ENCODE measurements at places on chromosomes 6 and 20. TPM values are rescaled to one million over a fixed set of nuclear protein-coding genes. Genes with fewer than 3 reads are reported as not detected.

GRCh38 chr20:20360464-20360863, 7.4 kb upstream of the INSM1 start:
- peak; percentile 87 for DNase-seq

GRCh38 chr6:14129575-14129974, 12.0 kb downstream of the CD83 start:
- peak; percentile 91 for DNase-seq

GRCh38 chr6:45369870-45370269, 7.9 kb downstream of the SUPT3H start:
- no peak for DNase-seq

- DNase-seq, result no peak
These were observed 116.8 kb downstream of the CDC5L start for GRCh38 chr6:44504301-44504791.

GRCh38 chr6:90846824-90847223, 260.0 kb upstream of the MAP3K7 start:
- no peak for DNase-seq

DNA sequence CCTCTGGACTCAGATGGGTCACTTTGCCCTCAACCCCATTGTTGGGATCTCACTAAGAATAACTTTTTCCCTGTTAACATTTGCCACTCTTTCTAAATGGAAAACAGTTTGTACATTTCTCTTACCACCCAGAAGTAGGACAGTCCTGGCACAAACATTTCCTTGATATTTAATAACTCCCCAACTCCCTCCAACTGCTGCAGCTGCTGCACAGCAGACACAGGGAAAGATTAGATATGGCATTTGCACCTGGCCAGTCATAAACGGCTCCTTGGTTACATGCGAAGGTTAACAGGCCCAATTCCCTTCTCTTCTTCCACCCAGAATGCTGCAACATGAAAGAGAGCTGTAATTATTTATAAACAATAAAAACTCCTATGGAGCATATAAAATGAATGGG, 55.9 kb upstream of the SOX4 start:
- no peak for DNase-seq

- DNase-seq, result no peak
These were observed 126.4 kb upstream of the MAFB start for GRCh38 chr20:40815156-40816038.

GRCh38 chr6:150683320-150683719, 83.6 kb downstream of the PLEKHG1 start:
- no peak for DNase-seq

DNA sequence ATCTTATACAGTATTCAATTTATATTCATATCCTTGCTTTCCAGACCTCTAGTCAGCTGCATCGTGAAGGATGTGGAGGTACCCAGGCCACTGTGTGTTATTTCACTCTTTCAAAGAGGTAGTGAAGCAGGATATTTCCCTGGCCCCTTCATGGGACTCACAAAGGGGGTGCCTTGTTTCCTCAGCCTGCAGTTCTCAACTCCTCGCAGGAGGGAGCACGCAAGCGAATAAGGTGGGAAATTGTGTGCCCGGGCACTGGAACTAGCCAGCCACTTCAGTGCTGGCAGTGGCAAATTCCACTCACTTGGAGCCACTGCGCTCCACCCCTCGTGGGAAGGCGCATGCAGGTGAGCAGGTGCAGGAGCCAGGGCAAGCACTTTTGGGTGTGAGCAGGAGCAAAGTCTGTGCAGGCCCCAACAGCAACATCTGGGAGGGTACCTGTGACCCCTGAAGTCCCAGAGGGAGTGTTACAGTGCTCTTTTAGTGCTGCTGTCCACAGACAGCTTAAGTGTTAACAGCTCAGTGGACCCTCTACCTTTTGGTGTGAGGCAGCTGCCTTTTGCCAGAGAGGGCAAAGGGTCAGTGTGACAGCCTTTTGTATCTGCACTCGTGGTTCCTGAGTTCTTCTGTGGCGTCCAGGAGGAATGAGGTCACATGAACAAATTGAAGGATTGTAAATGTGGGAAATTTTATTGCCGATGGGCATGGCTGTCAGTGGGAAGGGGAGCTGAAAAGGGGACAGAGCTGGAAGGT, 49.4 kb upstream of the FAM135A start:
- DNase-seq, result no peak

DNA sequence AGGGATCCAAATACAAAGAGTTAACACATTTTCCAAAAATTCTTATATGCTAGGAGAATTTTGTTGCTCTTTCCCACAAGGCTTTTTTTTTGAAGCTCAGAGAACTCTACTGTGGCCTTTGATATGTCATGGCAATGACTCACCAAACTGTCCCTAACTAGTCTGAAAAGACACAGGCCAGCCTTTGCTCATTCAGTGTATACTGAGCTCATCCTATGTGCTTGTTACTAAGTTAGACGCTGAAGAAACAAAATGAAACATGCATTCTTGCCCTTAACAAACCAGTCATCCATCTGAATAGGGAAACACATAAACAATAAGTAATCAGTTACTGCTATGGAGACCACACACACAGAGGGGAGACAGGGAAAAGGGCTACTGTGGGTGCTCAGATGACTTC, 291.8 kb downstream of the FOXC1 start:
- DNase-seq, result no peak

- no peak for DNase-seq
These were observed 121.4 kb downstream of the LAMP5 start for GRCh38 chr20:9635750-9636149.

DNA sequence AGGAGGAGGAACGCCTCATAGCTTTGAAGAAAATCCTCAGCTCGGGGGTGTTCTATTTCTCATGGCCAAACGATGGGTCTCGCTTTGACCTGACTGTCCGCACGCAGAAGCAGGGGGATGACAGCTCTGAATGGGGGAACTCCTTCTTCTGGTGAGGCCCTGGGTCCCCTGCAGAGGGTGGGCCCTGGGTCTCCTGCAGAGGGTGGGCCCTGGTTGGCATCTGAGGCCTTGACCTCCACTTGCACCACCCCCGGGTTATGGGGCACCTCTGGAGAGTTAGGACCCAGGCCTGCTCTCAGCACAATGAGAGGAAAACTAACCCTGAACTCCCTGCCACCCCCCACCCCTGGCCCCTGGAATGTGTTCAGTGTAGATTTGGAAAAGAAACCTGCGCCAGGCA, 47.2 kb downstream of the SYNJ2 start:
- DNase-seq, result no peak

GRCh38 chr6:45727819-45728449, 287.7 kb downstream of the CLIC5 start:
- DNase-seq, result no peak

GRCh38 chr6:93350774-93351173, 68.6 kb downstream of the EPHA7 start:
- DNase-seq, result no peak

DNA sequence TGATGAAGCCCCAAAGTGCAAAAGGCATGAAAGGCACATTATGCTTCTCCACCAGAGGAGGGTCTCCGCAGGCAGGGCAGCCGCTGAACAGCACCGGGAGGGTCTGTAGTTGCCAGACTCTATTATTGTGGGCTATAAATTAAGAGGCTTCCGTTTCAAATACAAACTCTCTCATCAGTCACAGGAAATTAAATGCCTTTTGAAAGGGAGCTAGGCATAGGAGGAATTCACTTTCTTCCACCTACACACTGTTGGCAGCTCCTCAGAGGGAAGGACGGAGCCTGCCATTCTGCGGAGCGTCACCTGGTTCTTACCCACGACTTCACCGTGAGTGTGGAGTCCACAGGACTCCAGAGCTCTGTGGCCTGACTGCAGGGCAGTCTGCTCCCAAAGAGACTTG, 140.8 kb upstream of the AGPAT4 start:
- DNase-seq, result no peak

- DNase-seq, result no peak
These were observed 45.2 kb downstream of the NUDT3 start for GRCh38 chr6:34347303-34347702.

The HLA-DMA gene
- total RNA-seq, result 11.4 TPM

The DDO gene
- total RNA-seq, result not detected
